ENCODE measurements at places on chromosomes 2 and 18.
A peak's percentile ranks its signal among the peaks of the same experiment; 100 is the strongest.

GRCh38 chr2:202007015-202007982 lies 26.4 kb upstream of the FZD7 start:
- DNase-seq = no peak

DNA sequence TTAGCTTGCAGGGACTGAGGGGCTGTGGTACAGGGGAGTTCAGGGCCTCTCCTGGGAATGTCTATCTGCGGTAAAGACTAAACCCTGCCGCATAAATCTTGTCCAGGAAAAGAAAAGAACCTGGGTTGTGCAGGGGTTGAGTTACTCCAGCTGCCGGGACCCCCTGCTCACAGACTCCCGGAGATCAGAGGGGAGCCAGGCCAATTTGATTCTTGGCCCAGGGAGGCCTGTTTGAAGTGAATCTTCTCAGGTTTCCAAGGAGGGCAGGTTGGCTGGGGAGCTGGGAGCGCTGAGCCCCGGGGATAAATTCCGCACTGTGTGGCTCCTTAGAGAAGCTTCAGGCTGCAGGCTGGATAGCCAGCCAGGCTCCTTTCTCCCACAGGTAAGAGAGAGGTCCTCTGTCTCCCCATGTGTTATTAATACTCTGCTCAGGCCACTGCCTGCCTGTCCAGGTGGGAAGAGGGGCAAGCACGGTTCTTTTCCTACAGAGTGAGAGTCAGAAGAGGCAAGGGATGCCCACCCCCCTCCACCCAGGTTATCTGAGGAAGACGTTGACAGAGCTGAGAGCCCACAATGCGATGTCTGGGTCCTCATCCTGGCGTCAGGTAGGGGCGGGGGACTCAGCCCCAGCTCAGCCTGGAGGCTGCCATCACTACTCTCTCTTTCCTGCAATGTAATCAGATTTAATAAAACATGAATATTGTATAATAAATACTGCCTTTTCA lies 82.7 kb downstream of the LONRF2 start:
- DNase-seq = no peak

DNA sequence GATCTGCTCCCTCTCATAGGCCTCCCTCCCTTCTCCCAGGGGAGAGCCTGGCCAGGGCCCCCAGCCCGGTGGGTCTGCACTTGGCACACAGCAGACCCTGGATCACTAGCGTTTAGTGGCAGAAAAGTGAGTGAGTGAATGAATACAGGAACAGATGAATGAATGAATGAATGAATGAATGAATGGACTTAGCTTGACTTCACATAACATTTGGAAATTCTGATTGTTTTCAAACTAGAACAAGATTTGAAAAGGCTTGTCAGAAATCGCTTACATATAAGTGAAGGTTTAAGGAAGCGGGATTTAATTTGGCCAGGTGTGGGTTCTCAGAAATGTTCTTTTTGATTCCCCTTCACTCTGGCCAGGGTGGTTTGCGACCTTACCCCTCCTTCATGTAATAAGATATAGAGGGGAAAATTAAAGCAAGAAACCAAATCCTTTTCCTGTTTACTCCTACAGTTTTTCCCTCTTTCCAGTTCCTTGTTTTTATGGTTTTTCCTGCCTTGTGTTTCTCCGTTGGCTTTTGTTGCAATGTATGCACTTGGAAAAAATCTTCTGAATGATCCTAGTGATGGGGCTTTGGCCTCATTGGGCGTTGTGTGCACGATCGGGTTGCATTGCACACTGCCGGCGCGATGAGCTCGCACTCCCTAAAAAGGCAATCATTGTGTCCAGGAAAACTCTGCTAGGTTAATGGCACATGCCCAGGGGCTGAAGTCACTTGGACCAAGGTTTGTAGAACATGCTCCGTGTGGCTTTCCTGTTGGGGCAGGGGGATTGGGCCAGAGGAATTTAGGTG lies 16.4 kb downstream of the LRRFIP1 start:
- no peak for DNase-seq

DNA sequence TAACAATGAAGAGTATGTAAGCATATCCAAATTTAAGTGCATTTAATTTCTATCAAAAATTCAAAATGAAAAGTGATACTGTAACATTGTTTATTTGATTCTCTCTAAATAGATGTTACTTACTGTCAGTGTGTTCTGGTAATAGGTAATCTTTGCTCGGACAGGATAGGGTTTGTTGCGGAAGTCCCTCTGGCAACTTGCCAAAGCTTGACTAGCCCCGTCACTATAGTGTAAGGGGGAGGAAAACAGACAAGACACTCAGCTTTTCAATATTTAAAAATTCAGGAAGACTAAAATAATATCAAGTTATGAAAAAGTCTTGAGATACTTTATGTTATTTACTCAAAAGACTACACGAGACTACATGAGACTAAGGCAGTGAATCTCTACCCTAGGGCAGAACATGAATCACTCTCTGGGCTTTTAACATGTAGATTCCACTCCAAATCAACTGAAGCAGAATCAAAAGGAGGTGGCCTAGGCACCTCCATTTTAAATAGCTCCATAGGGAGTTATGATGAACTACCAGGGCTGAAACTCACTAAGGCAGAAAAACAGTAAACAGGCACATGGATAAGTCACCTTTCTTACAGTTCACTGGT lies 5.9 kb downstream of the LMAN1 start:
- no peak for DNase-seq

DNA sequence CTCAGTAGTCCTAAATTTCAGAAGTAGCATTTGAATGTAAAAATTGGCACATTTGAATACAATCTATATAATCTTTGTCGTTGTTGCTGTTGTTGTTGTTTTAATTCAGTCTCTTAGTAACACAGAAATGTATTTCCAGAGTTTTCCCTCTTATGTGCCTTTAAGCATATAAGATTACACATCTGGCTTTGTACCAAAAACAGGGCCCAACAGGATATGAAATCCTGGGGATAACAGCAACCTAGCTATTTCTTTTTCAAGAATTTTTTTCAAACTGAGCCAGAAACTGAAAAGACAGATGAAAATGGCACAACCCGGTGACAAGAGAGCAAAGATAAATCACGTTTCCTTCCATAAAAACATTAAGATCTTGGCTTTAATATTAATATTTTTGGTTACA lies 906.7 kb downstream of the NRXN1 start:
- DNase-seq = no peak

DNA sequence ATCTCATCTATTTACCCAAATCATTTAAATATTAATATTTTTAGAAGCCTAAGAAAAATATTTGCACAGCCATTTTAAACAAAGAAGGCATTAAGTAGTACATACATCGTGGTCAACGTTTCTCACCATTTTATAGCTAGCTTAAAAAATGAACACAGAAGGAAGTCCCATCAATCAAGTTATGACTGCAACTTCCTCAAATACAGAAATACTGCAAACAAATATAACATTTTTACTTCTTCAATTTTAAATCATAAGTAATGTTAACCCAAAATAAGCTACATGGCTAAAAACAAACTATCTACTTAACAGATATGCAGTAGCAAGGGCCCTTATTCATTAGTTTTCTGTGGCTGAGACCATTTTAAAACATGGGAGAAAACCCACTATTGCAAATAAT lies 30.6 kb downstream of the ITSN2 start:
- DNase-seq = no peak

DNA sequence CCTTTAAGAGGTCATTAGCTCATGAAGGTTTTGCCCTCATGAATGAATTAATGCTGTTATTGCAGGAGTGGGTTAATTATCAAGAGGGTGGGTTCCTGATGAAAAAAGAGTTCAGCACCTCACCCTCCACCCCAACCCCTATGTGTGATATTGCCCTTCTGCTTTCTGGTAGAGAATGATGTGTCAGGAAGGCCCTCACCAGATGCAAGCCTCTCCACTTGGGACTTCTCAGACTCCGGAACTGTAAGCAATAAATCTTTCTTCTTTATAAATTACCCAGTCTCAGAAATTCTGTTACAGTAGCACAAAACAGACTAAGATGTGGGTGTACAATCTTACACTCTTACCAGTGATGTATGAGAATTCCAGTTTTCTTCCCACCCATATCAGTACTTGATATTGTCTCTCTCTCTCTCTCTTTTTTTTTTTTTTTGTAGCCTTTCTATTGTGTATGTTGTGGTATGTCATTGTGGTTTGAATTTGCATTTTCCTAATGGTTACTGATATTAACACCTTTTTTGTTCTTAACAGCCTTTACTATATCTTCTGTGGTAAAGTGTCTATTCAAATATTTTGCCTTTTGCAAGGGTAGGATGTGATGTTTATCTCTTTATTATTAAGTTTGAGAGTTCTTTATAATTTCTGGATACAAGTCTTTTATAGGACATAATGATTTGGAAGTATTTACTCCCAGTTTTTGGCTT lies 10.4 kb upstream of the MAP2 start:
- no peak for DNase-seq

DNA sequence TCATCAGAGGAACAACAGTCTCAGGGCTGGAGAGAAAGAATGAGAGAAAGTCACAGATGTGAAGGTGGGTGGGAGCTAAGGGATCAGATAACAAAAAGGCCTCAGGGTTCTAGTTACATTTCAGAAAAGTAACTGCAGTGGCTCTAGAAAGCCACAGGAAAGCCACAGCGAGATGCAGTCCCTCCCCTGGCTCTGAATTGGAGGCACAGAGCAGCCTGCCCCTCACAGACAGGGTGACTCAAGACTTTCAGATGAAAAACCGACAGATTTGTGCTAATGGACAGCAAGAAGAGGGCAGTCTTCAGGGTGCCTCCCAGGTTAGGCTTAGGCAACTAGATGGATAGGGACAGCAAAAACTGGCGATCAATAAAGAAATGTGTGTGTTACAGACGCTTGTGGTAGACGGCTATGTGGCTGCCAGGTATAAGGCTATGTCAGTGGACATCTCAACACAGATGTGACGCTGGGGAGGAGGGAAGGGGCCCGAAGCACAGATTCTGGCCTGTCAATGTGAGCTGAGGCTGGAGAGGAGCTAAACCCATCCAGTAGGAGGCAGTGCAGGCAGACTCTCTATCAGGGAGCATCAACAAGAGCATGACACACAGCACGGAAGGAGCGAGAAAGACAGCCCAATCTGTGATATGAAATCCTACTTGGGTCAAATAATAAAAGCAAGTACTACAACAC lies 26.2 kb downstream of the UNC50 start:
- no peak for DNase-seq

- DNase-seq = no peak
Measured at GRCh38 chr2:1598800-1599199, 145.5 kb downstream of the PXDN start.

DNA sequence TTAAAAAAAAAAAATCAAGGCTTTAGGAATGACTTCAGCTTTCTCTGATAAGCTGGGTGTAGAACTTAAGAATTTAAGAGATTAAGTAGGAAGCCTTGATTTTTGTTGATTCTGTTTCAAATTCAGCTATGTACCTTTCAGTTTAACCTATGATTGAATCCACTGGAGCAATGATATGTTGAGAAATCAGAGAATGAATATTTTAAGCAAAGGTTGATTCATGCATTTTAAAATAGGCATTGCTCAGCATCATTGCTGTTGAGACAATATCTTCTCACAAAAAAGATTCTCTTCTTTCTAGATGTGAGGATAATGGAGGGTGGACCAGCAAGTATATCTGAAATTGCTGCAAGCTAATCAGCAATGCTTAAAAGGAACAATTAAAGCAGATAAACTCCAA lies 109.8 kb downstream of the MAP3K20 start:
- DNase-seq = no peak

GRCh38 chr2:130332271-130333073 lies 10.2 kb upstream of the IMP4 start:
- peak; percentile 65 for DNase-seq

DNA sequence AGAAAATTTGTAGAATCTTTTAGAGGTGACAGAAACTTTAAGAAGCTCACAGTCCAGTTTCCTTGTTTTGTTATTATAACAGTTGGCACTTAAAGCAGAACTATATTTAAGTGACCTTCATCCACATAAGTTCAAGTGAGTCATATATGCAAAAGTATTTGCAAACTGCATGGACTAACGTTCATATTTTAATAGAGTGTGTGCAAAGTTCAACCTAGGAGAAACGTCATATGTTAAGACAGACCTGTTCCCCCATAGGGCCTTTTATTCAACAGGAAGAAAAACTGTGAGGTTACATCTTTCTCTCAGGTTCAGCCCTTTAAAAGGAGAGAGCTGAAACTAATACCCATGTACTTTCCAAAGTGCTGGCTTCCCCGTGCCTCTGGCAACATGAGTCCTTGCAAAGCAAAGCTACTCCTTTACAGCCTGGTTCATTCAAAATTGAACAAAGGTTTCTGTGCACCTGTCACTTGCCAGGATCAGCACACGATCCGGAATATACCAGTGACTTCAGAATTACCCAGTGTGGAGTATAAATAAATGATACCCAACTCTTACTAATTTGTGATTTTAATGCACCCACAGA lies 280.0 kb upstream of the RAB12 start:
- DNase-seq = peak; percentile 47

DNA sequence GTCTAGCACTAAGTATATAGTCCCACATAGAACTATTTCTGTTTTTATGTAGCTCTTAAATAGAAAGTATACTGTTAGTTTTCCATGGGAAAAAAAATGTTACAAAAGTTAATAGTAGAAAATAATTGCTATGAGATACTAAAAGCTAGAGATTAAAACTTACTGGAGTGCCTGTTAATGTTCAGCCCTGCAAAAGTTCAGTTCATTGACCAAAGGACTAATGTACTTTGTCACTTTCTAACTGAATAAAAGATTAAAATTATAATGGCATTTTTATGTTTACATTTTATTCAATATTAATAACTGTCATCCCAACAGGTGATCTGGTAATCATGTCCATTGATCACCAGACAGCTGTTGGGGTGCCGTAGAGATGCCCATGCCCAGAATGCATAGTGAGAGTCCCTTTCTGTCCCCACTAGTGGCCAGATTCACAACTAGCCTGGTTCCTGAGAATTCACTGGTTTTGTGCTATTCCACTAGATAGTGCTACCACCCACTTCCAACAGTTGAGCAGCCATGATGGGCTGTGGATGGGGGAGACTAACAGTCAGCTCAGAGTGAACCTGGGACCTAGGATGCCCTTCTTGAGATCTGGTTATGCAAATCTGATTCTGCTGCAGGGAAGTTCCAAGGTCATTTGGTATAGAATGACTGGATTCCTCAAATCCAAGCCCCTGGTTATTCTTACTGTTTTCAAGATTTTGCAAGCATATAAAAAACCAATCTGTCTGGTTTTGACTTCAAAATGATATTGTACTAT lies 57.8 kb downstream of the AFTPH start:
- peak; percentile 49 for DNase-seq

DNA sequence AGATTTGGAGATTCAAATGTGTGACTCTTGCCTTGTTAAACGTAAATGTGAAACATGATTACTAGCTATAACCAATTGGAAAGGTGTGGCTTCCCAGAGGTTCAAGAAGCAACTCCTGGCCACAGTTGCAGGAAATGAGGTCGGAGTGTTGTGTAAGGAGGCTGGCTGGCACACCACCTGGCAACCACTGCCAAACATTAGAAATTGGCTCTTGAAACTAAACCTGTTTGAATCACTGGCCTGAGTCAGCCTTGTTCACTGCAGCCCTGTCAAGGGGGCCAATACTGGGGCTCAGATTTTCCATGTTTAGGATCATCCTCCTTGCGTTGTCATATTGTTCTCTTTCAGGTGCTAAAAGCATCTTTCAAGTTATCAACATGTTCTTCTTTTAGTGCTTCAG lies 206.3 kb downstream of the ARL6IP6 start:
- no peak for DNase-seq

GRCh38 chr2:127525691-127526131 lies 578 bp downstream of the IWS1 start:
- DNase-seq = peak; percentile 56
